ENCODE measurements at places on chromosomes 2 and 18.

GRCh38 chr18:371609-371982 lies 103.7 kb upstream of the THOC1 start:
- DNase-seq: no peak

- DNase-seq: peak; percentile 30
These were observed 106.8 kb downstream of the GRB14 start for GRCh38 chr2:164514491-164514890.

GRCh38 chr2:64478502-64479230 lies 24.7 kb downstream of the LGALSL start:
- DNase-seq: no peak

- DNase-seq: no peak
These were observed 107.8 kb upstream of the LRATD1 start for GRCh38 chr2:14524803-14525080.

DNA sequence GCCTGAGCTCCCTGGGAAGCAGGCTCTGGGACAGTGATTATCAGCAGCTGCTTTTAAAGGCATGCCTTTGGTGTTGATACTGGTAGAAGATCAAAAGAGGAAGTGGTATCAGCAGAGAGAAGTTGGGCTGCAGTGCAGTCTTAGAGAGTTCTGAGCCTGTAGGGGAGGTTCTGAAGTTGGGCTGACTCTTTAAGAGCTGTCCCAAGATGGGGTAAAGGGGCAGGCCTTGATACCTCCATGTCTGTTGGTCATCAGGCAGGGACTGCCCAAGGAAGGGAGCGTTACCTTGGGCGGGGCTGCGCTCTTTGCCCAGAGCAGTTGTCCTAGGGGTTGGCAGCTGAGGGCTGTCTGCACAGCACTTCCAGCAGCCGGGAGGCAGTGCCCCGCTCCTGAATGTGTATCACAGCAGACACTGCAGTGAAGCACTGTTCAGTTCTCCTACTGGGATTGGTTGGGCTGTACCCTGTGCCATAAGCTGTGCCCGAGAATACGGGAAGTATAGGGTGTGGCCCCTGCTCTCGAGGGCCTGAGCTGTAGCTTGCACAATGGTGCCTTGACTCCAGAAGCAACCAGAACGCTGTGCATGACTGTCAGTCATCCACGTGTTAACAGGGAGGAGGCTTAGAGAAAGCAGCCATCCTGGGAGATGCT lies 177.0 kb downstream of the CTIF start:
- no peak for DNase-seq

DNA sequence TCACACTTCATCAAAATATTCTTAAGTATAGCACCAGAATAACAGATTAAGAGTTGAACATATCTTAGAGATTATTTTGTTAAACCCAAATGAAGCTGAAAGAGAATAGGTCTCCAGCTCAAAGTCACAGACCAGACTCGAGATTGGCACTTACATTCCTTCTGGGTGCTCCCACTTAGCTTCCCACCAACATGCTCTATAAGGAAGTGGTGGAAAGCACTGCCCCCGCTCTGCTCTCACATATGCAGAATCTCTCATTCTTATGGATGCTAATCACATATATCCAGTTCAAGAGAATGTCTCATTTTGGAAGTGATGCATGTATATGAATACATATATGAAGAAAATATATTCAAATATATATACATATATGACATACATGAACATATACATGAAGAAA lies 71.5 kb upstream of the CD226 start:
- DNase-seq: no peak

DNA sequence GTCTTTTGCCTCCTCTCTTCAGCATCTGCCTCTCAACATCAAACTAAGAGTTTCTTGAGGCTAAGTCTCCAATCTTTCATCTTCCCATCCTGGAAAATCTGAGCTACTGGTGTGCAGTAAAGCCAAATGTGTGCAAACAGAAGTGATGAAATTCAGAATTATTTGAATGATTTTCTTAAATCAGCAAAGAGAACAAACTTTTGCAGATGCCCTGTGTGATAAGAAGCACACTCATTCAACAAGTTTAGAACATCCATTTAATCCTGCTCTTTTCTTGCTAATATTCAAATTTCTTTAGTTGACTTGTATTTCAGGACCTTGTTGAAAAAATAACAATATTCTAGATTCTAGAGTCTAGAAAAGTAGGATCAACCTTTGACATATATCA lies 1374.9 kb upstream of the CELF4 start:
- no peak for DNase-seq

DNA sequence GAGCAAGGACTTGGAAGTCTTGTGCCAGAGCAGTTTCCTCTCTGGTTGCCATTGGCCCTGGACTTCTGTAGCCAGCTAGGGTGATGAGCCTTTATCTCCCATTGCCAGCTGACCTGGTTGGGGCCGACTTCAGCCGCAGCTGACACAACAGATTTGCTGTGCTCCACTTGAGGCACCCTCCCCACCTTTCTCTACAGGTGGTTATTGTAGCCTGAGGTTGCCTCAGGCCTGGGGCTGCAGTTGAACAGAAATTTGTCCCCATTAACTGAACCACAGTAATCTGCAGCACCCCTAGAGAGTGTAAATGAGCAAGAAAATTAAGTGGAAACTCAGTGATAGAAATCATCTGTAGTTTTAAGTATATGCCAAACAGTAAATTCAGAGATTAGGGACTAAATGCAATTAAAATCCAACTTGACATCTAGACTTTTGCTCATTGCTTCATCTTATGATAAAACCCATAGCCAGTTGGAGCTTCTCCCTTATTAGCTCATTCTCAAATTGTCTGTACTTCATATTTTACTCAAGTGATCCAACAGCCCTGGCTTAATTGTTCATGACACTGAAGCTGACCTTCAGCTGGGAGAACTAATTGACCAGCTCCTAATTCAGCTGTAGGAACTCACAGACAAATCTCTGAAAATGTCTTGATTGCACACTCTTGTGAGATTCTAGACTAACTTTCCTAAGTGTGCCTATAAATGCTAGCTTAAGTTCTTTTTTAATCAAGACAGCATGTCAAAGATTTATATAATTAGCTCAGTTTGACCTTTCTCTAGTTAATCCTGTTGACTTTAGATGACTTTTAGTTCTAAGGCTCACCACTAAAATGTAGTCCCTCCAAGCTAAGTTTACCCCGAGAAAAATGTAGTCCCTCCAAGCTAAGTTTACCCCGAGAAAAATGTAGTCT lies 48.9 kb downstream of the COPS8 start:
- DNase-seq: no peak

DNA sequence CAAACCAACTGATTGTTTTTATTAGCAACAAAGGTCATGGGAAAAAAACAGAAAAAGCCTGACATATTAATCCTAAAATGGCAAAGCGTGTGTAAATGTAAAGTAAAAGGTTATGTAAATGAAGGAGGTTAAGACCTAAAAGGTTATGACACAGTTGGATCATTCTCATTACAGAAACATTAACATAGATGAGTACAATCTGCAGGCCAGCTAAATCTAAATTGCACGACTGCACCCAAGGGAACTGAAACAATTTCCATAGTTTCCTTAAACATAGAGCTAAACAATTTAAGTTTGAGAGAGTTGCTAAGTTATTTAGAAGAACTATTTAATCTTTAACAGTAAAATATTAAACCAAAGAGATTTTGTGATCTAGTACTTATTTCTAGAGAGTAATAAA lies 151.6 kb upstream of the UBE2E3 start:
- no peak for DNase-seq

GRCh38 chr2:198961547-198961946 lies 496.2 kb downstream of the SATB2 start:
- DNase-seq: no peak

DNA sequence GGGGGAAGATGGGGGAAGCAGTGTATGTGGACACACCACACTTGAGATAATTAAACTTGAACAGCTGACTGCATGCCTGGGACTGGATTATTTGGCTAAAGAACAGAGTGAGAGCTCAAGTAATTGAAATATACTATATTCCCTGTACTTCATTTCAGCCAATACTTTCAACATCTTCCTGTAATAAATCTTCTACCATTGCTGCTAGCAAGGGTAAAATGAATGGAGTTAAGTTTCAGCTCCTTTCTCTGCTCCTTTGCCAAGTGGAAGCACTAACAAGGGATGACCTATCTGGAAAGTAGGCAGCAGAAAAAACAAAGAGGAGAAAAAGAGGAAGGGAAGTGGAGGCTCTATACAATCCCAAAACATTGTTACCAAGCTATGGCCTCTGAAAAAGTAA lies 50.9 kb downstream of the MMADHC start:
- DNase-seq: no peak

GRCh38 chr2:159090514-159091201 lies 122.2 kb downstream of the TANC1 start:
- DNase-seq: no peak

GRCh38 chr2:178473373-178473772 lies 5.0 kb downstream of the FKBP7 start:
- no peak for DNase-seq

GRCh38 chr18:13147130-13147529 lies 71.4 kb upstream of the LDLRAD4 start:
- DNase-seq: peak; percentile 11

DNA sequence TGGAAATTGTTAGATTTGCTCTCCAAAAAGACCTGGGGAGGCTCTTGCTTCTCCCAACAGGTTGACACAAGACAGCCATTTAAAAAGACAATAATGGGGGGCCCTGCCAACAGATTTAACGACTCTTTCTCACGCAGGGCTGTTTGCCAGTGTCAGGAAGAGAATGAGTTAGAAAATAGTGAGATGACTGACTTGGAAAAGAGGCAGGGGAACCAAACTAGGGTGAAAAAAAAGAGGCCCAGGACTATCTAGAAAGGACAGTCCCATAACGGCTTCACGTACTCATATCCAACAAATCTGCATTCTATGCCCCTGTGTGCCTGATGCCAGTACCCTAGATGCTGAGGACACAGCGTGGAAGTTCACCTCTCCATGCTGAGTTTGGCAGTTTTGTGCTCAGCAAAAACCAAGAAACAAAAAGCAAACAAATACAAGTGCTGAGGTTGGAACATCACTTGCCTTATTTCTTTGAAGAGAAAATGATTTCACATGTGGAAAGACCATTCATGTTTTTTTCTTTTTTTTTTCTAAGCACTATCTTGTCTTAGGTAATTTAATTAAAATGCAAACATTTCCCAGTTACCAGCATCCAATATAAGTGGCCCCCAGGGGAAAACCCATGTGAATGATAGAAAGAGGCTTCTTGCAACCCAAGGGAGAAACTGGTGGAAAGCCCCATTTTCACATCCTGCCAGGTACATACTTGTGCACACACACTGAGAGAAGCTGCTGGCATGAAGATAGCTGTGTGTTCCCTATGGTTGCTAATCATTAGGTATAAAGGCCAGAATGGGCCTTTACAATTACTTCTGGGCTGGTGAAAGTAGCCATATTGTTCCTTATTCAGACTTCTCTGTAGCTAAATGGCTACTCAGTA lies 10.6 kb upstream of the WIPF1 start:
- peak; percentile 17 for DNase-seq

GRCh38 chr2:169086893-169087467 lies 17.6 kb downstream of the DHRS9 start:
- no peak for DNase-seq

- DNase-seq: no peak
These were observed 124.0 kb downstream of the MBD2 start for GRCh38 chr18:54100466-54100865.

DNA sequence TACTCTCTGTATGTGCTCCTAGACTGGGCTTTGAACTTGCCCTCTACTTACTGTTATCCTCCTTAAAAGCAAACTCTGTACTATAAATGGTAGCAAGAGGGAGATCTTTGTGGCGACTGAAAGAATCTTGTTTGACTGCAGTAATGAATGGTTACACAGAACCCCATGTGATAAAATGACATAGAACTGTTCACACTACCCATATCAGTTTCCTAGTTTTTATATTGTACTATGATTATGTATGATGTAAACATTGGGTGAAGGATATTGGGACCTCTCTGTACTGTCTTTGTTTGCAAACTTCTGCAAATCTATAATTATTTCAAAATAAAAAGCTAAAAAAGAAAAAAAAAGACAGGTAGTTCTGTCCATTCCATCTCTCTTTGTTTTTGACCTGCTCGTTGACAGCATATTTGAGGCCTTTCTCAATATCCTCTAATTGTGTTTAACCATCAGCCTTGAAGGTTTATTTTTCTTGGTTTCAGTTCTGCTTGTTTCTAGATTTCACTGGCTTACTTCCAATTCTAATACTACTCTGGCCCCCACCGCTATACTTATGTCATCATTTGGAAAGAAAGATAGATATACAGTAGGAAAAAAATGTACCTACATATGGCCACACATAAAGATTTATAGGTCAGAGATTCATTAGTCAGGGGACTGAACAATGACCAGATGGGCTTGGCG lies 79.2 kb upstream of the MYO3B start:
- no peak for DNase-seq

DNA sequence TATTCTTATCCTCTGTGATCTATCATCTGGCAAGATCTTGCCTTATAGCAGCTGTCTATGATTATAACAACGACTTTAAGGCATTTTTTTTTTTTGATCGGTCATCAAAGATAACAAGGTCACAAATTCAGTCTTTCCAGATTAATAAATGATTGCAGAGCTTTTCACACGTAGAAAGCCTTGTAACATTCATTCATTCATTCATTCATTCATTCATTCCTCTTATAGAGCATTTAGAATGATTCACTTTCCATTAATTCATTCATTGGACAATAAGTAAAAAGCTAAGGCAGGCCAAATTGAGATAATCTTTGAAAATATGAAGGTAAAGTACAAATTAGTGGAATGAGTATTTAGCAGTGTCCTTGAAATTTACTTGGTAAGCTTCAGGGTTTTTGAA lies 223.7 kb downstream of the NUP35 start:
- no peak for DNase-seq

- DNase-seq: no peak
These were observed 38.1 kb upstream of the ARHGAP25 start for GRCh38 chr2:68696554-68696953.

- DNase-seq: no peak
These were observed 24.9 kb upstream of the PID1 start for GRCh38 chr2:229296016-229296415.

GRCh38 chr2:150472511-150472899 lies 15.0 kb downstream of the RND3 start:
- no peak for DNase-seq

GRCh38 chr2:10891390-10891789 lies 20.3 kb upstream of the KCNF1 start:
- DNase-seq: no peak

DNA sequence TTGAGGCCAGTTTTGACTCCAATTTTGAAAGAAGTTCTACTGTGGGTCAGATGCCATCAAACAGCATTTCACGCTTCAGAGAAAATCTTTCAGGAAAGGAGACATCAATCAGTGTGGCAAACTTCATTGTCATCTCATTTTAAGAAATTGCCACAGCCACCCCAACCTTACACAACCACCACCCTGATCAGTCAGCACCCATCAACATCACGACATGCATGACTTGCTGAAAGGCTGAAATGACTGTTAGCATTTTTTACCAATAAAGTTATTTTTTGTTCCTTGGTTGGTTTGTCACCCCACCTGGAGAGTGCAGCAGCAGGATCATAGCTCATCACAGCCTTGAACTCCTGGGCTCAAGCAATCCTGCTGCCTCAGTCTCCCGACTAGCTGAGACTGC lies 10.4 kb downstream of the DNAJC10 start:
- no peak for DNase-seq

DNA sequence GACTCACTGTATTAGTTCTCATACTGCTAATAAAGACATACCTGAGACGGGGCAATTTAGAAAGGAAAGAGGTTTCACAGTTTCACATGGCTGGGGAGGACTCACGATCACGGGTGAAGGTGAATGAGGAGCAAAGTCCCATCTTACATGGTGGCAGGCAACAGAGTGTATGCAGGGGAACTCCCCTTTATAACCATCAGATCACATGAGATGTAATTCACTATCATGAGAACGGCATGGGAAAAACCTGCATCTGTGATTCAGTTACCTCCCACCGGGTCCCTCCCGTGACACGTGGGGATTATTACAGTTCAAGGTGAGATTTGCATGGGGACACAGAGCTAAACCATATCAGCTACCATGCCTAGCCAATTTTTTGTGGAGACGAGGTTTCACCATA lies 168.2 kb downstream of the NEDD4L start:
- DNase-seq: no peak

Data from NCI-H526 (cell line).